AG04450 (cell line): ENCODE measurements at places on chromosomes 7 and 10.

DNA sequence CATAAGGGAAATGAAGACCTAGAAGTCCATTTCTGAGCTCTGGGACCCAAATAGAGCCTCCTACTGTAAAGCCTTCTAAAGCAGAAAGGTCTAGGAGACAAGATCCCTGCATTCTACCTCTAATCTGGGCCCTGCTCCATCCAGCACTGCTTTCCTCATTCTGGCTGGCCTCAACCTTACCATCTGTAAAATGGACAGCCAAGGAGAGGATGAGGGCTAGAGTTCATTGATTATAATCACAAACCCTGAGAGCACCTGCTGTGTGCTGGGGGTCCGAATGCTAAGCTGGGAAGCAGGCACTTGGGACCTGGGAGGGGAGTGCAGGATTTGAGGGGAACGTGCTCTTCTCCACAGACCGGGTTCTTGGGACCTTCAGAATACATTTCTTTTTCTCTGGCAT, 454.0 kb upstream of the ZMIZ1 start:
- no peak for DNase-seq

DNA sequence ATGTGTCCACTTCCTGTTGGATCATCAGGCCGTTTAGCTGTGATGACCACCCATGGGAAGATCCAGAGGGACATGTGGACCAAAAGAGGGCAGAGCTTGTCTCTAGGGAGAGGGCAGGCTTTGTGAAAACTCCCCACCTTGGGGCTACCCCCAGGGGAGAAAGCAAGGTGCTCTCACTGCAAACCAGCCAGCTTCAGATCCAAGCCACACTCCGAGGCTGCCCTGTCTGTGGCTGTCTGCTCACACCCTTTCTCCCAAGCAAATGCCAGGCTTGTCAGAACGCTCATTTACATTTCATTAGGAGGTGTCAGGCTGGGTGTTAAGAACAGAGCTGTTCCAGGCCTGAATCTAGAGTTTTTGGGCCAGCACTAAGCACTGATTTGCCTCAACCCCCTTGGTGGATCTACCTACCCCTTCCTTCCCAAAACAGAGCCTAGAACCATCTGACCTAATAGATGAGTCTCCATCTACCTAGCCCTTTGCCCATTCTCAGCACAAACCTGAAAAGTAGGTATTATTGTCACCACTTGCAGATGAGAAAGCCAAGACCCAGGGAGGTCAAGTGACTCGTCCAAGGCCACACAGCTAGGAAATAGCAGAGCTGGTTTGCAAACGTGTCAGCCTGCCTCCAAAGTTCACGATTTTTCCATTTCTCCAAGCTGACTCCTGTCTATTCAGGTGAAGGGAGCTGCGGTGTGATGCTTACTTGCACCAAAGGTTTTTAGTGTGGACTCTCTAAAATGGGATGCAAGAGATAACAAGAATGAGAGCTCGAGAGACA, 130.9 kb downstream of the EMX2 start:
- DNase-seq: no peak

- no peak for DNase-seq
These were observed 54.2 kb downstream of the METTL2B start for GRCh38 chr7:128530855-128531104.

DNA sequence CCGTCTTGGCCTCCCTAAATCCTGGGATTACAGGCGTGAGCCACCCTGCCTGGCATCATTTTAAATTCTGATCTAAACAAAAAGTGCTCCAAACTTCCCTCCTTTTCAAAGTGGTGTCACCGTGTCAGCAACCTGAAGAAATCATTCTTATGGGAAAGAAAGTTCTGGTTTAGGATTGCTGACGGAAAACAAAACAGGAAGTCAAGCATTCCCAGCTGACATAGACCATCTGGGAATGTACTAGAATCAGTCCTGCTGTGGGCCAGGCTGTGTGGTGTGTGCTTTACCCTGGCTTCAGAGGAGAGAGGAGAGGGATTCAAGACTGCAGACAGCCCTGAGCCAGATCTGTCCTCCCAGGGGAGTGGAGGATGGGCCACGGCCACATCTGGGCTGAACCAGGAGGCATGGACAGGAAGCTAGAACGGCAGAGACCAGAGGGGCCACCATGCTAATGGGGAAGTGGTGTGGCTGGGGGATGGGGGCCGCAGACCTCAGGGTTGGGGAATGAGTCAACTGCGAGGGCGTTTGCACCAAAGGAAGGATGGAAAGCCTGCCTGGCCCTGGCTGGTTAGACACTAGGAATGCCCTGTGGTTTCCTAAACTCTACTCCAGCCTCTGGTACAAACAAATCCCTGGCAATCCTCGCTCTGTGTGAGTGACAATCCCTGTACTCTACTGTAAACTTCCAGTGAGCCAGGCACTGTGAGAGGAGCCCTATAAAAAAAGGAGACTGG, 16.7 kb upstream of the CLIP2 start:
- DNase-seq: peak; percentile 91

DNA sequence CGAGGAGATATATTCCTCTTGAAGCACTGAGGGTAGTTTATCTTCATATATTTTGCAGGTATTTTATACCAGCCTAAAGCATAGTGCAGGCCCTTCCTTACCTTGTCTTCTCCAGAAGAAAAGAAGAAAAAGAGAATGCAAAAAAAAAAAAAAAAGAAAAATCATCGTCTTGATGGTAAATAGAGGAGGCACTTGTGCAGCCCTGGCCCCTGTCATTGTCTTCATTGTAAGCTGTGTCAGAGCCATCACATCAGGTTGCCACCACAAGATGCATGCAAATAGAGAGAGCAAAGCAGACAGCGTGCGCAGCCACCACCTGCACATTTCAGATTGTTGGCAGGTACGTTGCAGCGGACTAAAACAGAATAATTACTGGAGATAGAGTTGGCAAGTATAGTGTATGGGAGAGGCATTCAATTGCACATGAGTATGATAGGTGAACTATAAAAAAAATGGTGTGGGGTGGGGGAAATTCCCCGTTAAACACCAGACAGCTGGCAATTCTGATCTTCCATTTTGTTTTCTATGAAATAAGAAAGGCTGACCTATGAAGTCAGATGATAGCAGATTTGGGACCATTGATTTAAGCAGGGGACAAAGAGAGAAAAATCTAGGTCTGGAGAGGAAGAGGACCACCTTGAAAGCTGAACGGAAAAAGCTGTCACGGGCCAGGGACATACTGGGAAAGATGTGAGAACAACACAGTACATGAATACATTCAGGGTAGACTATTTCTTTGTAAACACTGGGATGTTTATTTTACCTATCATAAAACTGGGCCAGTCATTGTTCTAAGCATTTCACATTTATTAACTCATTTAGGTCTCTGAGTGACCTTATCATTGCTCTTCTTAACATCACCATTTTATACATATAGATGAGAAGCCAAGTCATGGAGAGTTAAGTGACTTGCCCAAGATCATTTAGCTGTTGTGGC, 306.3 kb upstream of the SP8 start:
- no peak for DNase-seq

DNA sequence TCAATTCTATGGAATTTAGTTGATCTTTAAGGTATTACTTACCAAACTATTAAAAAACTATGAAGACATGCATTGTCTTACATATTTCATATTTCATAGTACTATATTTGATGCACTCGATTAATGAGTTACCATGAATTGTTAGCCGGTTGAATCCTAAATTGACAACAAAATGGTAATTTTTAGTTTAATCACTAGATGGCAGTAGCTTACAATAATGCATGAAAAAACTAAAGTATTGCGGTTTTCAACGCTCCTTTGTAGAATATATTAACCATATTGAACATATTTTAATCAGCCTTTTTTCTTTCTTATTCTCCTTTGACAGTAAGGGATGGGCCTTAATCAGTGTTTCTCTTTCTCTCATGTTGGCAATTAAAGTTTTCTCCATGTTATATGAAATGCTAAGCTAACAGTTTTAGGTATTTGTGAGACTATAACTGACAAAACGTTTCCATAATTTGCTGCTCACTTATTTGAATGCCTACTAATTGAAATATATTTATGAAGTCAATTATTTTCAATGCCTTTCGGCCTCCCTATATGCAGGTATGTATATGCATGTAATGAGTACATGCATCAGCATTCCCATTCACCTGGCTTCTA, 48.5 kb upstream of the ARL4A start:
- DNase-seq: no peak

DNA sequence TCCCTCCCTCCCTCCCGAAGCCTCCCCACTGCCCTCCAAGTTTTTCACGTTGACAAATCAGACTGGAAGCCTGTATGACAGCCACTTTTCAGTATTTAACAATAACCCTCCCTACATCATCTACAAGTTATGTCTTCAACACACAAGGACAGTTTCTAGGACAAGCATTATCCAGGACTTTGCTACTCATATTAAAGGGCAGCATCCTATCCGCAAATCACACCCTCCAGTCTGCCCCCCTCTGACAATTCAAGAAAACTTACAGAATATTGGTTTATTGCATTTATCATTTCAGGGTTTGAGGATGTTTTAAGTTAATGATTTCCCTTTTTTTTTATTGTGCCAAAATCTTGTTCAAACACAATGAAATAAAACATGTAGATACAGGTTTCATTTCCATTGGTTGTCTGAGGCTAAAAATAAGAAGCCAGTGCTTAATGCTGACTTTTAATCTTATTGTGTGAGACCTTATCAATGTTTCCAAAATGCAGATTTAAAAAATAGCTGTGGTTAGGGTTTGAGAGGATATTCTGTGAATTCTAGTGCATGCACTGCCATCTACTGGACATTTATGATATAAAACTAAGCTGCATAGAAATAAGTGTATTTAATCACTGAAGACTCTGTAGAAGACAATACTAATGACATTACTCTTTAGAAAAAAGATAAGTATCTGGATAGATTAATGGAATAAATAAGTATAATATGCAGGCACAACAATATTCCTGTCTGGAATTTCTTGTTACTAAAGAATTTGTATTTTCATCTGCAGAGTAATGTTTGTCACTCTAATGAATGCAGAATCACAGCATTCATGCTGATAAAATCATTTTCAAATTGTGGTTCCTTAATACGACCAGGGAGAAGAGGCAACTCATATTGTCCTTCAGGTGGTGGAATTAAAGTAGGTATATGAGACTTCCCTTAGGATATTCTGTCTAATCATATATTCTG, 64.1 kb downstream of the CAV1 start:
- no peak for DNase-seq

GRCh38 chr7:11104578-11104977, 130.9 kb downstream of the PHF14 start:
- DNase-seq: no peak

- no peak for DNase-seq
These were observed 130.1 kb upstream of the EGR2 start for GRCh38 chr10:62946278-62946677.

DNA sequence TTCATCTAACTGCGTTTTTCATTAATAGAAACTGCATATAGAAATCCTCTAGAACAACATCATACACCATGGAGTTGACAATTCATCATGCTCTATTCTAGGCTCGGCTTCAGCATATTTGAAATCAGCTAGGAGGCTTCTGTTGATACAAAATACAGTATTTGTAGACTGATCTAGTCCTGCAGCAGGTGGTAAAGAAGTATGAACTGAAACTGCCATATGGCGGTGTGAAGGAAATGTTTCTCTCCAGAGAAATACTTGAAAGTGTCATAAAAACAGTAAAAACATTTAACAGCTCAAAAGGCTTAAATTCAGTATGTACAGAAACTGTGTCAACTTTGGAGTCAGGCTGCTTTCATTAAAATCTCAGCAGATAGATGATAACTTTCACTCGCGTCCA, 32.0 kb upstream of the MYO3A start:
- no peak for DNase-seq
